ENCODE measurements at places on chromosomes 11 and 22. TPM values are rescaled to one million over a fixed set of nuclear protein-coding genes. Genes with fewer than 3 reads are reported as not detected.
A peak's percentile ranks its signal among the peaks of the same experiment; 100 is the strongest.

DNA sequence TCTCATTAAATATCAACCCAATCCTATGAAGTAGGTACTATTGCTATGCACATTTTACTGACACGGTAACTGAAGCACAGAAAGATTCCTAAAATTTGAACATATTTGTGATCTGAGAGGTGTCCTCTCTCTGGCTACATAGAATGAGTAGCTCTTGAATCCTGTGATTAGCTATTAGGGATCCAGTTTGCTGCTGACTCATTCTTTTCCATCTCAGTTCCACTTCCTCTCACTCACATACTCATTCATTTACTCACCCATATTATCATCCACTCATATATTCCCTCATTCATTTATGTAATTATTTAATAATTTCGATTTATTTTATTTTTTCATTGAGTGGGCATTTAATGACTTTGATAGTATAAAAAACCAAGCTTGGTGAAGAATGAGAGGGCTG lies 42.7 kb downstream of the OR5B17 start:
- no peak overlapping the region for H3K27ac ChIP-seq
- no peaks in the 10 kb centered on the region for H3K36me3 ChIP-seq
- H3K4me3 ChIP-seq: no peak overlapping the region
- no peaks in the 10 kb centered on the region for H3K4me1 ChIP-seq

- no peak overlapping the region for H3K27ac ChIP-seq
- DNase-seq: no peak
- H3K36me3 ChIP-seq: no peaks in the 10 kb centered on the region
- no peak overlapping the region for H3K4me3 ChIP-seq
- H3K4me1 ChIP-seq: no peaks in the 10 kb centered on the region
Measured at GRCh38 chr11:20990447-20990846, 321.1 kb downstream of the NELL1 start.

DNA sequence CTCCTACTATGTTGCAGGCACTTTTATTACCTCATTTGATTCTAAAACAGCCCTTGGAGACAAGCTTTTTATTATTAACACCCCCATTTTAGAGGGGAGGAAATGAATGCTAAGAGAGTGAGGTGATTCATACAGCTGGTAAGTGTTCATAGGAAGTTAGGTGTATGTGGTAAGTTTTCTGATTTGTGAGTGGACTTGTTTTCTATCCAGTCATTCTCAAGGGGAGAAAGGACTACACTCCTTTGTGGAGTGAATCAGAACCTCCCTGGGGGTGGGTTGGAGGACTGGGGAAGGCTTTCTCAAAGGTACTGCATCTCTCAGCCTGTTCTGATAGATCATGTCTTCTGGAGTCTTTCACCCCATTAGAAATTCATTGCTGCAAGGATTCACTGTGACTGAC lies 23.5 kb downstream of the PKNOX2 start:
- no peaks in the 10 kb centered on the region for H3K27me3 ChIP-seq
- DNase-seq: no peak
- no peak overlapping the region for H3K27ac ChIP-seq

Gene PARVB
- total RNA-seq: 32.9 TPM

- H3K27ac ChIP-seq: no peak overlapping the region
- H3K4me1 ChIP-seq: no peaks in the 10 kb centered on the region
- DNase-seq: no peak
- no peaks in the 10 kb centered on the region for H3K27me3 ChIP-seq
- H3K4me3 ChIP-seq: no peak overlapping the region
Measured at GRCh38 chr11:10774811-10775210, 23.8 kb downstream of the CTR9 start.

GRCh38 chr22:27404441-27404840 lies 397.1 kb downstream of the MN1 start:
- no peak overlapping the region for H3K27ac ChIP-seq
- no peaks in the 10 kb centered on the region for H3K36me3 ChIP-seq
- DNase-seq: no peak
- H3K4me1 ChIP-seq: no peaks in the 10 kb centered on the region

DNA sequence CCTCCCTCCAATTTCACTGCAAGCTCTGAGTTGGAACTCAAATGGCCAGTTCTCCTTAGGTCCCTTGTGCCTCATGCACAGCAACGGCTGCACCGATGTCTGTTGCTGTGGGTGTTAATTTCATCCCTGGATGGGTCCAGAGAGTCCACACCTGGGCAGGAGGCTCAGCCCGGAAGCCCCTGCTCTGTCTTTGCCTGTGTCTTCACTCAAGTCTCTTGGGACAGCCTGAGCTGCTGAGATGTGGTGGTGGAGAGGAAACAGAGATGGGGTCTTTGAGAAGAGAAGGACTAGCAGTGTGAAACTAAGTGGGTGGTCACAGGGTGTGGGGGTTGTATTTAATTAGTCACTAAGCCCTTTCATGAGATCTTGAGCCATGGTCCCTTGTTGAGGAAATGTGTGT lies 109.3 kb downstream of the NECTIN1 start:
- H3K36me3 ChIP-seq: no peaks in the 10 kb centered on the region
- H3K4me1 ChIP-seq: no peaks in the 10 kb centered on the region
- DNase-seq: no peak
- no peak overlapping the region for H3K27ac ChIP-seq
- H3K27me3 ChIP-seq: no peaks in the 10 kb centered on the region

DNA sequence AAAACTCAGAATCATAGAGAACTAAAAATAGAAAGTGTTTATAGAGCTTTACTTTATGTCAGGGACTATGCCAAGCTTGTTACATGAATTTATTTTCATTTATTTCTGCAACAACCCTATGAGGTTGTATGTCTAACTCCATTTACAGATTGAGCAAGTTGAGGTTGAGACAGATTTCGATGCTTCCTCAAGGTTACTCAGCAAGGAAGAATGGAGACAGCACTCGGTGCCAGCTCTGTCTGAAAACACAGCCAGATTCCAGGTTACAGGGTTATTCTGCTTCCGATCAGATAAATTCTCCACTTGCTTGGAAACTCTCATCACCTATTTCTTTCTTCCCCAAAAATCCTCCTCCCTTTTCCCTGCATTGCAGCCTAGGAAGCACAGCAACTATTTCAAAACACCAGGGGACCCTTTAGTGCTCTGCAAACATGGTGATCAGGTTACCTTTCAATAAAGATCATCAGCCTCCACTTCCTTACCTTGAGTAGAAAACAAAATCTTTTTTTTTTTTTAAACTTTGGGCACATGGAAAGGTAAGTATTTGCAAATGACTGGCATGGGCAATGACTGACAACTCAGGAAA lies 7.0 kb downstream of the MMP3 start:
- no peaks in the 10 kb centered on the region for H3K36me3 ChIP-seq
- H3K27ac ChIP-seq: no peak overlapping the region
- DNase-seq: no peak
- no peaks in the 10 kb centered on the region for H3K27me3 ChIP-seq
- H3K4me3 ChIP-seq: no peak overlapping the region

Gene CARD16
- total RNA-seq: 16.2 TPM

Gene SCYL1
- total RNA-seq: 72.2 TPM

GRCh38 chr11:114317787-114318137 lies 21.6 kb downstream of the NNMT start:
- DNase-seq: no peak
- no peak overlapping the region for H3K27ac ChIP-seq
- H3K36me3 ChIP-seq: no peaks in the 10 kb centered on the region
- no peaks in the 10 kb centered on the region for H3K27me3 ChIP-seq
- H3K4me1 ChIP-seq: peaks cover 2% of the 10 kb centered on the region

GRCh38 chr11:77503006-77503405 lies 29.1 kb upstream of the PAK1 start:
- no peaks in the 10 kb centered on the region for H3K4me1 ChIP-seq
- DNase-seq: no peak
- no peak overlapping the region for H3K27ac ChIP-seq
- H3K36me3 ChIP-seq: no peaks in the 10 kb centered on the region
- H3K27me3 ChIP-seq: no peaks in the 10 kb centered on the region

DNA sequence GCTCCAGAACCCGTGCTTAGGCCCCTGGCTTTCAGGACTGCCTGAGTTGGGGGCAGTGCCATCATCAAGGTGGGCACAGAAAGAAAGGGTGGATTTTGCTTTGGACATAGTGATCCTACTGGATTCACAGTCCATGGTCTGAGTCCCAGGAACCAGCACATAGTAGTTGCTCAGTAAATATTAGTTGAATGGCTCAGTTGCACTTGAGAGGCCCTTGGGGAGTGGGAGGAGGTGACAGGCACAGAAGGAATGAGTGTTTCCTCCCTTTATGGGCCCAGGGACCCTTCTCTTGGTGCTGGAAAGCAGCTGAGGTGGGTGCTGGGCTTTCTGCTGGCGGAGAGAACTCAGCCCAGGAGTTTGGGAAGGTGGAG lies 16.6 kb downstream of the ARHGEF17 start:
- no peaks in the 10 kb centered on the region for H3K27me3 ChIP-seq
- peaks cover 5% of the 10 kb centered on the region for H3K36me3 ChIP-seq
- no peak overlapping the region for H3K4me3 ChIP-seq
- H3K4me1 ChIP-seq: peaks cover 9% of the 10 kb centered on the region
- peak overlapping the region; percentile 65 for H3K27ac ChIP-seq

GRCh38 chr22:21632237-21632895 lies at the start of gene CCDC116:
CCDC116 (plus strand) TSS chr22:21632760; CDS start chr22:21633182, 422 bp downstream.
- H3K27me3 ChIP-seq: no peaks in the 10 kb centered on the region
- H3K27ac ChIP-seq: no peak within 1 kb of the TSS
- H3K4me3 ChIP-seq: no peak within 1 kb of the TSS
- no peak for DNase-seq
- peaks cover 5% of the 10 kb centered on the region for H3K4me1 ChIP-seq

DNA sequence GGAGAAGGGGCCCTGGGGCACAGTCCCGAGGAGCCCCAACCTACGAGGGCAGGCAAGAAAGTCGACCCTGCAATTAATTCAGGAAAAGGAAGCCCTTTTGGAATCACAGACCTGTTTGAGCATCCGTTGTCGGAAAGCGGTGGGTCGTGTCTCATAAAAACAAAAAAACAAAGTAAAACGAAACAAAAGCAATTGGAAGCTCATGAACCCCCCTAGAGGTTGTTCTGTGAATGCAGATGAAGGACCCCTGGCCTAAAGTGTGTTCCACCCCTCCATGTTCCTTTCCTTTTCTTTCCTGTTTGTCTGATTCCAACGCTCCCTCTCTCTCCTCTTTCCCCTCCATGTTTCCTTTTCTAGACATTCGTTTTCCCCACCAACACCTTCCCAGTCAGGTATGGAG lies 203.7 kb downstream of the GRIK4 start:
- no peak overlapping the region for H3K27ac ChIP-seq
- no peaks in the 10 kb centered on the region for H3K36me3 ChIP-seq
- DNase-seq: no peak

DNA sequence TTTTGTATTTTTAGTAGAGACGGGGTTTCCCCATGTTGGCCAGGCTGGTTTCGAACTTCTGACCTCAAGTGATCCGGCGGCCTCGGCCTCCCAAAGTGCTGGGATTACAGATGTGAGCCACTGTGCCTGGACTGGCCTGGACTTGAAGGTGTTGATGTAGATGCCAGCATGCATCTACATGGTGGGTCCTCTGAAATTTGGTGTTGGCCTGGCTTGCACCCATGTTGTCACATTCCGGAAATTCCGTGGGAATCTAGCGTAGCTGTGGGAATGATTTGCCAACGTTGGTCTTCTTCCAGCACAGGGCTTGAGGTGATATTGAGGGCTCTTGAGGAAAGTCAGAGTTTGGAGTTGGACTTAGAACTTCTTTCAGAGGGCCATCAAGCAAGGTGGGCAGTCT lies 6.5 kb downstream of the PACS1 start:
- H3K36me3 ChIP-seq: no peaks in the 10 kb centered on the region
- no peak overlapping the region for H3K27ac ChIP-seq
- DNase-seq: no peak
- H3K4me1 ChIP-seq: peaks cover 6% of the 10 kb centered on the region
- H3K27me3 ChIP-seq: no peaks in the 10 kb centered on the region

GRCh38 chr11:128620309-128621100 lies 33.1 kb upstream of the ETS1 start:
- H3K36me3 ChIP-seq: no peaks in the 10 kb centered on the region
- no peak for DNase-seq
- peaks cover 2% of the 10 kb centered on the region for H3K4me1 ChIP-seq
- no peak overlapping the region for H3K4me3 ChIP-seq
- no peak overlapping the region for H3K27ac ChIP-seq
- no peaks in the 10 kb centered on the region for H3K27me3 ChIP-seq

GRCh38 chr11:117218133-117218915 lies 13.5 kb downstream of the PCSK7 start:
- H3K4me1 ChIP-seq: peaks cover 2% of the 10 kb centered on the region
- peak overlapping the region; percentile 68 for H3K27ac ChIP-seq
- no peaks in the 10 kb centered on the region for H3K27me3 ChIP-seq
- H3K4me3 ChIP-seq: no peak overlapping the region
- no peak for DNase-seq

- H3K36me3 ChIP-seq: no peaks in the 10 kb centered on the region
- H3K4me3 ChIP-seq: no peak overlapping the region
- DNase-seq: no peak
- no peak overlapping the region for H3K27ac ChIP-seq
Measured at GRCh38 chr11:77806415-77806814, 14.1 kb downstream of the RSF1 start.

GRCh38 chr11:120211522-120212258 lies 858 bp downstream of the OAF start:
- H3K4me1 ChIP-seq: no peaks in the 10 kb centered on the region
- peak overlapping the region; percentile 39 for H3K27ac ChIP-seq
- H3K4me3 ChIP-seq: peak overlapping the region; percentile 86
- peak; percentile 26 for DNase-seq

- H3K27ac ChIP-seq: no peak overlapping the region
- H3K36me3 ChIP-seq: peaks cover 10% of the 10 kb centered on the region
- no peak overlapping the region for H3K4me3 ChIP-seq
- peak; percentile 40 for DNase-seq
- H3K4me1 ChIP-seq: peaks cover 4% of the 10 kb centered on the region
Measured at GRCh38 chr11:63896071-63896470, 20.9 kb downstream of the RCOR2 start.

DNA sequence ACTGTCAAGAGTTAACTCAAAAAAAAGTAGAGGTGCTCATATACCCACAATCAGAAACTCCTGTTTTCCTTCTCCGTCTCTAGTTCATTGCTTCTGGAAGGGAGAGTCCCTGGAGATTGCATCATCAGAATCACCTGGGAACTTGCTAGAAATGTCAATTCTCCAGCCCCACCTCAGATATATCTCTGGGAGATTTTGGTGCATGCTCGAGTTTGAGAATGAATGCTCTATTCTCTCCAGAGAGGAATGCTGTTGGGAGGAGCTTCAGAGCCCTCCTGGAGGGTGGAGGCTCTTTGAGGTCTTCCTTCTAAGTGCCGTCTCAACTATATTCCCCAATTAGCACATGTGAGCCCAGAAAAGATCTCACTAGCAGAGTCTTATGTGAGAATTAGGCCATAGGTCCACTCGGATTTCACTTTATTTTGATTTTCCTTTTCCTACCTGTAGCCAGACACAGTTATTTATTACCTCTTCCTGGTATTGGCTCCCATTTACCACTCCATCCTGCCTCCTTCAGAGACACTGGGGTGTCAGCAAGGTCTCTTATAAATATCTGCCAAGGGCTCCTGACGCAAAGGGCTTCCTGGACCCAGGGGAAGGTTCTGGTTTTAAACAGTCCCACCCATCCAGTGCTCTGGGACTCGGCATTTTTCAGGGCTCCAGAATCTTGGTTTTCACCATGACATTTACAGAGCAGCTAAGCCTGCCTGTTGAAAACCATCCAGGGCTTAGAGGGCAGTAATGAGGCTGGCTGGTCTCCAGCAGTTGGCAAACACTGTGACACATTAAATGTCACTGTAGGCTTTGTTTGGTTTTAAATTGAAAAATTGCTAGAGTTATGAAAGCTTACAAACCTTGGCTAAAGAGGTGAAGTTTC lies 136.2 kb downstream of the CD44 start:
- no peaks in the 10 kb centered on the region for H3K36me3 ChIP-seq
- no peaks in the 10 kb centered on the region for H3K27me3 ChIP-seq
- no peak overlapping the region for H3K4me3 ChIP-seq
- no peak for DNase-seq
- no peaks in the 10 kb centered on the region for H3K4me1 ChIP-seq
- peak overlapping the region; percentile 18 for H3K27ac ChIP-seq

- no peak overlapping the region for H3K4me3 ChIP-seq
- DNase-seq: no peak
- H3K27ac ChIP-seq: no peak overlapping the region
- H3K4me1 ChIP-seq: no peaks in the 10 kb centered on the region
Measured at GRCh38 chr22:44682556-44683168, 19.3 kb upstream of the PRR5 start.

Gene B4GALNT4
- 1.4 TPM for total RNA-seq
